Activated naive CD4-positive, alpha-beta T cell (primary cell): ENCODE measurements at places on chromosomes 1 and 21.

DNA sequence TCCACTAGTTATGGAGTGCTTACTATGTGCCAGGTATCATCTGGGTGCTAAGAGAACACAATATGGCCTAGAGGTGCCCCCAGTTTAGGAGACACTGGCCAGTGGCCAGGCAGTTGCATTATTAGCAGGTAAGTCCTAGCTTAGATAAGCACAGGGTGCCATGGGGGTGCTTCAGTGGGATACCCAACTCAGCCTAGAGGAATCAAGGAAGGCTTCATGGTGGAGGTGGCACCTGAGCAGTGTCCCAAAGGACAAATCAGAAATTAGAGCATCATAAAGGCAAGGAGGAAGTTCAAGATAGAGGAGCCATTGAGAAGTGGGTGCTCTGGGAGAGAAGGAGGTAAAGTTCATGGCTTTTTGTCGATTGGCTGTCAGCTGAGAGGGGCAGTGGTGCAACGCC, 31.9 kb upstream of the PKP1 start:
- no peak for DNase-seq

DNA sequence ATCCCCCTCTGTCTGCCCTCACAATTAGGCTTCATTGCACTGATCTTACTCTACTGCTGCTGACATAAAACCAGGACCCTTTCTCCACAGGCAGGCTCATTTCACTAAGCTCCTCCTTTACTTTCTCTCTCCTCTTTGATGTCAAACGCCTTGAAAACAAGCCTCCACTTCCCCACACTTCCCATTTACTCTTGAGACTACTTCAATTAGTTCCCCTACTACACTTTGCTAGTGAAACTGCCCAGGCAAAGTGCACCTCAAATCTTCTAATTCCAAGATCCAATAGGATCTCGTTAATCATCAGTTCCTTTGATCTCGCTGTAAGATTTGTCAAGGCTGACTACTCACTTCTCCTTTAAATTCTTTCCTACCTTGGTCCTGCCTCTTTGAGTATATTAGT, 5.9 kb upstream of the CDC20 start:
- DNase-seq = no peak

GRCh38 chr1:59928996-59929395, 2.4 kb upstream of the CYP2J2 start:
- DNase-seq = no peak

DNA sequence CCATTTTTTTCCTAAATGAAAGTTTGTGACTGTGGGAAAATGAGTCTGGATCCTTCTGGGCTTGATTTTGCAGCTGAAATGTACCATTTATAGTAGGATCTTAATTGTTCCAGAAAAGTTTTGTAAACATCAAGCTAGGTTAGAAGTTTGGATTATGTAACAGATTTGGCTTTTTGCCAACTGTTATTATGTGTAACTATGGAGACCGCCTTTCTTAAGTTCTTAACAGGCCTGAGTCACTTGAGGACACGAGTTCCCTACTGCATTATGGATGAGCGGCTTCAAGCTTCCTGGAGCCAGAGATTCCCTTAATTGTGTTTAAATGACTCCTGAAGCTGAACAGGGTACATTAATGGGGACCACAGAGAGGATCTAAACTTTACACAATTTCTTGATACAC, 22.2 kb downstream of the SLC25A33 start:
- no peak for DNase-seq

DNA sequence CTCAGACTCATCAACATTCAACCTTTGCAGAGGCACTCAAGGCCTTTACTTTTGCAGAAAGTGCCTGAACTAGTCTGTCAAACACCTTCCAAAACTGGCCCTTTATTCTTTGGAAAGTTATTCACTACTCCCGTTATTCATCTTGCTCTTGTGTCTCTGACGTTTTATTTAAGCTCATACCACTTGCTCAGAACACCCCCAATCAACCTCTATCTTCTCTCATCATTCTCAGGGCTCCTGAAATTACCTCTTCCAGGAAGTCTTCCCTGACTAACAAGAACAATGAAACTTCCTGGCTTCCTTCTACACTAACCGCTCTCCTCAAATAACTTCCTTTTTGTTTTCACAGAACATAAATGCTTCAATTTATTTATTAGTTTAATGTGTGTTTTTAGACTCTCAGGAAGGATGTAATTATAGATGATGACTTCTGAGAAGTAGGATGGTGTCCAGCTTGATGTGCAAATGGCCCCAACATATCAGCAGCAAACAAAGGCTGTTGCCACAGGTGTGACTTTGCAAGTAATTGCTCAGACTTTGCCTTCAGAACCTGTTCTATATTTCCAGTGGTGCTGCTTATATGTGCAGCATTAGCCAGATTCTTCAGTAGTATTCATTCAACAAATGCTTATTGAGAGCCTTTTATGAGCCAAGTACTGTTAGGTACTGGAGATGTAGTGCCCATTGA, 22.8 kb upstream of the BATF3 start:
- no peak for DNase-seq

GRCh38 chr1:39779137-39779536, 8.0 kb upstream of the OXCT2 start:
- DNase-seq = no peak

DNA sequence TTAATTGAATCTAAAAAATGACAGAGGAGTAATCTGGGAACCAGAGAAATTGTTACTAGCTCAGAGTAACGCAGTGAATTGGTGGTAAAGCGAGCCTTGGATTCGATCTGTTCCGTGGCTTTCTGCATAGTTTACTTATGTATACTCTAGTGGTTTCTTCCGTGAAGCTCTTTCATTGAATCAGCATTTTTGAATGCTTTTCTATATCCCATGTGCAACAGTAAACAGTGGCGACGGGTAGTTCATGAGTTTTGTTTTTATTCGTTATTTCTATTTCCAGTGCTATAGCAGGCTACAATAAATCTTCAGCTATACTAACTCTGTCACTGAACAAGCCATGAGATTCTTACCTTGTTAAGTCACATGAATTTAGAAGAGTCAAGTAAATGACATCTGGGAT, 14.5 kb upstream of the MAP3K7CL start:
- DNase-seq = no peak

- DNase-seq = no peak
Measured at GRCh38 chr1:34696981-34697380, 57.9 kb upstream of the GJB5 start.

DNA sequence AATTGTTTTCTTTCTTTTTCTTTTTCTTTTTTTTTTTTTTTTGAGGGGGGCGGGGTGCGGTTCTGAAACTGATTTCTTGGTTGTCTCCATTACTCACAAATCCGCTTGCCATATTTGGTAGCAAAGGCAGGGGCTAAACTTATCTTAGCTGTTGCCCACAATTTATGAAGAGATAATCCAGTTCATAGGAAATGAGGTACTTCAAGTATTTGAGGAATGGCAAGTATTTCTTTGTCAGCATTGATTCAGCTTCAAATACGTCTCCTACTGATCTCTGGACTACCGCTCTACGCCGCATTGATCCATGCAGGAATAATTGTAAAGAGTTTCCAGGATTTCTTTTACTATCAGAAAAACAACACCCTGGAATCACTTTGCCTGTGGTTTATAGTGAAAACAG, 289.2 kb upstream of the DPYD start:
- DNase-seq = no peak

- DNase-seq = no peak
Measured at GRCh38 chr1:175808573-175808972, 65.2 kb upstream of the TNR start.

DNA sequence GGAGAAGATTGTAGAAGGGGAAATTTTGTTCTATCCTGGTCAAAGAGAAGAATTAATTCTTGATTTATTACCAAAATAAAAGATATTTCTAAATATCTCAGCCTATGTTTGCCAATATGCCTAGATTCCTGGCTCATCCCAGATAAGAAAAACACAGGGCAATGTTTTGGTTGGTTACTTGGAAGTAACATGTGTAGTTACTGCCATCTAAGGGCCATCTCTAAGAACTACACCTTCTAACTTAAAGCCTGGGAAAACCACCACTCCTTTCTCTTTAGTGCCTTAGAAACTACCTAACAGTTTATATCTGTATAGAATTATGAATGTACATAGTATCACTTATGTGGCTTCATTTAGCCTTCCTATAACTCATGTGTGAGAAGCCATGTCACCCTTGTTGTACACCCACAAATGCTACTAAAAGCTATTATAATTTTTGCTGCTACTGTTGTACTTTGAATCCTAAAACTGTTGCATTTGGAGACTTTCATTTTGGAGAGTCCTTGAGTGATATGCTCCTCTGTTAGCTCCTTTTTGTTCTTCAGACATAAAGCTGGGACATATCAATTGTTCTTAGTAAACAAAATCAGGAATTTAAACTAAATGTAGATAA, 4.5 kb downstream of the AIM2 start:
- no peak for DNase-seq

DNA sequence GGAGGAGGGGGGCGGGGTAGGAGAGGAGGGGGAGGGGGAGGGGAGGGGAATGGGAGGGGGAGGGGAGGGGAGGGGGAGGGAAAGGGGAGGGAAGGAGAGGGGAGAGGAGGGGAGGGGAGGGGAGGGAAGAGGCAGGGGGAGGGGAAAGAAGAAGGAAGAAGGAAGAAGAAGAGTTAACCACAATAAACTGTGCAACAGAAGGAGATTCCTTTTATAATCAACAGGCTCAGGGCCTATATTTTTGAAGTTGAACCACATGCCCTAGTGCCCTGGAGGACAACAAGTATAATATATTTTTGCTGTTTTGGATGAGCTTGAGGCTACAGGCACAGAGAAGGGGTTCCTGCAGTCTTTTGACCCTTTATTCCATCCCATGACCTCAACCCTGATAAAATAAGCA, 228.2 kb upstream of the IRF2BP2 start:
- no peak for DNase-seq

GRCh38 chr1:220552672-220553260, 24.8 kb downstream of the MARK1 start:
- DNase-seq = no peak

DNA sequence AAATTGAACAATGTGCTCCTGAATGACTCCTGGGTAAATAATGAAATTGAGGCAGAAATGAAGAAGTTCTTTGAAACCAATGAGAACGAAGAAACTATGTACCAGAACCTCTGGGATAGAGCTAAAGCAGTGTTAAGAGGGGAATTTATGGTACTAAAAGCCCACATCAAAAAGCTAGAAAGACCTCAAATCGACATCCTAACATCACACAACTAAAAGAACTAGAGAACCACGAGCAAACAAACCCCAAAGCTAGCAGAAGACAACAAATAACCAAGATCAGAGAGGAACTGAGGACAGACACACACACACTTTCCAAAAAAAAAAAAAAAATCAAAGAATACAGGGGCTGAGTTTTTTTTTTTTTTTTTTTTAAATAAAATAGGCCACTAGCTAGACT, 564.2 kb downstream of the SMYD3 start:
- DNase-seq = no peak

GRCh38 chr1:111570781-111571181, 48.8 kb upstream of the RAP1A start:
- DNase-seq = no peak

- no peak for DNase-seq
Measured at GRCh38 chr21:26717146-26717739, 128.0 kb downstream of the ADAMTS1 start.

GRCh38 chr21:46005081-46005480, 23.5 kb downstream of the COL6A1 start:
- no peak for DNase-seq

GRCh38 chr1:116722016-116722838, 32.0 kb upstream of the CD2 start:
- DNase-seq = no peak

DNA sequence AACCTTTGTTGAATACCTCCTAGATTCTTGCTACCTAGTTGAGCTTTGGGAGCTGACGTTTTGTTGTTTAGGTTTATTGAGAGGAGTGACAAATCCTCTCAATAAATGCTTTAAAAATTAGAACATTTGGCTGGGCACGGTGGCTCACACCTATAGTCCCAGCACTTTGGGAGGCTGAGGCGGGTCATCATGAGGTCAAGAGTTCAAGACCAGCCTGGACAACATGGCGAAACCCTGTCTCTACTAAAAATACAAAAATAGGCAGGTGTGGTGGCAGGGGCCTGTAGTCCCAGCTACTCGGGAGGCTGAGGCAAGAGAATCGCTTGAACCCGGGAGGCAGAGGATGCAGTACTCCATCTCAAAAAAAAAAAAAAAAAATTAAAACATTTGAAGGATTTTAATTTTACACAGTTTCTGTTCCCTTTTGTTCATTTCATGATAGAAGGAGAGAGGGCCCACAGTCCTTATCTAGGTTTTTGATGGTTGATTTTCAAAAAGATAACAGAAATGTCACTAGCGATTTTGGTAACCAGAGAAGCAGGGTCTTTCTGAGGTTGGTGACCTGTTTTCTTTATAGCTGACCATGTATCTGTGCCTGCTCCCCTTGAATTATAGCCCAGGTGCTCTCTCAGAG, 44.2 kb upstream of the PIGV start:
- DNase-seq = no peak

- DNase-seq = no peak
Measured at GRCh38 chr1:8142955-8143629, 117.0 kb upstream of the ERRFI1 start.

GRCh38 chr1:155909894-155910293, 1.3 kb downstream of the RIT1 start:
- no peak for DNase-seq

GRCh38 chr1:208207388-208208131, 36.6 kb downstream of the PLXNA2 start:
- DNase-seq = no peak

GRCh38 chr1:179025975-179026812, 500 bp downstream of the FAM20B start:
- DNase-seq = peak; percentile 74

- DNase-seq = no peak
Measured at GRCh38 chr1:179883745-179884138, 1.7 kb downstream of the TOR1AIP1 start.

DNA sequence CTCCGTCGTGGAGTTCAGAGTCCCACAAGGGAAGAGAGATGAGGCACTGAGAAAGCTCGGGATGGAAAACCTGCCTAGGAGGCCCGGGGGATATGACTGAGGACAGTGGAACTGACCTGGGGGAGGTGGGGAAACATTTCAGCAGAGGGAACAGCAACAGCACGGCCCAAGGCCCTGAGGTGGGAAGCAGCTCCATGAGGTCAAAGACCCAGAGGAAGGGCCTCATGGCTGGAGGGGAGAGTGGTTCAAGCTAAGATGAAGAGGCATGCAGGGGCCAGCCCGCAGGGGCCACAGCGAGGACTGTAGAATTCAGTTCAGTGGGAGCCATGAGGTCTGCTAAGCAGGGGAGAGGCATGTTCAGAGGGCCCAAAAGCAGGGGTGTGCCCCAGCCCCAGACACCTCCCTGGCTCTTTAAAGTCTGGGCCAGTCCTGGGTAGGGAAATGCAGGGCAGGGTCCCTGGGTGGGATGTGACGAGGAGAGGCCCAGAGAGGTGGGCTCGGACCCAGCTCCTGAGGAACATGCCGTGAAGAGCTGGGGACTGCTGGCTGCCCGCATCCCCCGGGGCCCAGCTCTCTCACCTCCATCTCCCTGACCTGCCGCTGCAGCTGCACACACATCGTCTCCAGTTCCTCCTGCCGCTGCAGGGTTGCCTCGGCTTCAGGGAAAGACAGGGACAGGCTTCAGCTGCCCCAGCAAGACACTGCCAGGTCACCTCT, 9.9 kb downstream of the UBXN11 start:
- no peak for DNase-seq
